AG20443 (cell line): ENCODE measurements at places on chromosomes 6 and 20.
A peak's percentile ranks its signal among the peaks of the same experiment; 100 is the strongest.

DNA sequence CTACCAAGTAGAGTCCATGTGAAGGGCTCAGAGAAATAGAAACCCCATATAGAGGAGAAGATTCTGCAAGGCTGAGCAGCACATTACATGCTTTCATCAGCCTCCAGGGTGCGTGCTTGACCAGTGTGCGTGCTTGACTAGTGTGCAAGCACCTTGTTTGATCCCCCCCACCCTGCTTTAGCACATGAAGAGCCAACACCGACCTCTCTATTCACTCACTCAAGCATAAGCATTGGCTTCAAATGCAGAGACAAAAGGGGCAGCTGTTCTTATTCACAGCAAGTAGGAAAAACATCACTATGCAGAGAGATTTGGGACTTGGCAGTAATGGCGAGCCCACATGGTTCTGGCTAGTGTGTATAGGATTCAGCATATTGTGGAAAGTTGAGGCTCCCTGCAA, 278.7 kb upstream of the RNF217 start:
- no peak for DNase-seq

GRCh38 chr20:23873370-23874015, 6.1 kb downstream of the CST5 start:
- no peak for DNase-seq

DNA sequence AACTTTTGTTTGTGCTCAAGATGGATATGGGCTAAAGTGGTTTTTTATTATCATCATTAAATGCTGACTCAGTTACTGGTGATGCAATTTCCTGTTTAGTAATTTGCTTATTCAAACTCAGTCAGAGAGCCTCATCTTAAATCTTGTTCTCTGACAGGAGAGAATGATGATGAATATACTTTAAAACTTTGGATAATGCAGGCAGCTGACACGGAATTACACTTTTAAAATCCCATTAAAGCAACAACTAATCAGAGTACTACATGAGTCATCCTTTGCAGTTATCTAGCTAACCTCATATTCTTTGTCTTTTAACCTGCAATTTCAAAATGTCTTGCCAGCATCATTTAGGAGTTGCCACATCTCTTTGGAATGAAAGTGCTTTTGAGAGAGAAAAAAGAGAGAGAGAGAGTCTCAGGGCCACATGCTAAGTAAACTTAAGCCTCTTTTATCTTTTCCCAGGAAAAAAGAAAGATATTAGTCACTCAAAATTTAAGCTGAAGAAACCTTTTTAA, 9.2 kb upstream of the C6orf141 start:
- DNase-seq = peak; percentile 19

DNA sequence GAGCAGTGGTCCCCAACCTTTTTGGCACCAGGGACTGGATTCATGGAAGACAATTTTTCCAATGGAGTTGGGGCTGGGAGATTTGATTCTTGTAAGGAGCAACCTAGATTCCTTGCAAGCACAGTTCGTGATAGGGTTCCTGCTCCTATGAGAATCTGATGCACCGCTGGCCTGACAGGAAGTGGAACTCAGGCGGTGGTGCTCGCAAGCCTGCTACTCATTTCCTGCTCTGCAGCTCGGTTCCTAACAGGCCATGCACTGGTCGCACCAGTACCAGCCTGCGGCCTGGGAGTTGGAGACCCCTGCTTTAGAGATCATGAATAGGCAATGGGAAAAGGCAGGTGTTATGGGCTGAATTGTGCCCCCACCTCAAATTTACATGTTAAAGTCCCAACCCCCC, 131.2 kb downstream of the PFDN4 start:
- no peak for DNase-seq

DNA sequence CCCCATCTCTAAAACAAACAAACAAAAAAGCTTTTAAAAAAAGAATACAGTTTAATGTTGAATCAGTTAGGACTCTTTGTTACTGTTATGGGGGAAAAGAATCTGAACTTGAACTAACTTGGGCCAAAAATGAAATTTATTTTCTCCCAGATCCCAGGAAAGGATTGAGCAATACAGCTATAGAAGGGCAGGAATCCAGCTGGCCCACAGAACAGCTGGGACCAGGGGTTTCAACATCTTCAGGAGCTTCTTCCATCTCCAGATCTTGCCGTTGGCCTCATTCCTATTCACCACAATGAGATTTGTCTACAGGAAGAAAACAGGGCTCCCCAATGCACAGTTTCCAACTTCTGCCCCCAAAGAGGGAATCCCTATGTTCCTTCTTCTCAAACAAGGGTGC, 43.2 kb upstream of the AKAP12 start:
- peak; percentile 75 for DNase-seq
